Thoracic aorta (tissue), 2 donors: ENCODE measurements at places on chromosomes 4 and X. TPM values are rescaled to one million over a fixed set of nuclear protein-coding genes. Genes with fewer than 3 reads are reported as not detected.

DNA sequence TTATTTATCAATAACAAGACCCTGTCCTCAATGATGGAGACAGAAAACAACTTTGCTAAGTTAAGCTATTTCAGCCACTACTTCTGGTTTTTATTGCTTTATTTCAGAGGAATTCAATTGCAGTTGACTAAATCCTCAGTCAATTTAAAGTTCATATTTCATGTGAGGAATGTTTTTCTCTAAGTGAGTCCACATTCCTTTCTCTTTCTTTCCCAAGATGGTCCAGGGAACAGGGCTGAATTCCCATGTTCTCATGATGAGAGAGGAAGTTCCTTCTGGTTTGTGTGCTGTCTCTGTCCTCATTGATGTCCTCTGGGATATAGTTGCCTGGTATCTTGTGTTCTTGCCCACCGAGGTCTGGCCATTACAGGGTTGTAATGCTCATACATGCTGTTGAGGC lies 117.2 kb downstream of the SLIT2 start:
- peak overlapping the region; percentile 20 for H3K27ac ChIP-seq
- no peak for DNase-seq
- H3K4me3 ChIP-seq, result peak overlapping the region; percentile 33
- H3K4me1 ChIP-seq, result peaks cover 27% of the 10 kb centered on the region
- H3K36me3 ChIP-seq, result no peaks in the 10 kb centered on the region
- no peaks in the 10 kb centered on the region for H3K27me3 ChIP-seq

DNA sequence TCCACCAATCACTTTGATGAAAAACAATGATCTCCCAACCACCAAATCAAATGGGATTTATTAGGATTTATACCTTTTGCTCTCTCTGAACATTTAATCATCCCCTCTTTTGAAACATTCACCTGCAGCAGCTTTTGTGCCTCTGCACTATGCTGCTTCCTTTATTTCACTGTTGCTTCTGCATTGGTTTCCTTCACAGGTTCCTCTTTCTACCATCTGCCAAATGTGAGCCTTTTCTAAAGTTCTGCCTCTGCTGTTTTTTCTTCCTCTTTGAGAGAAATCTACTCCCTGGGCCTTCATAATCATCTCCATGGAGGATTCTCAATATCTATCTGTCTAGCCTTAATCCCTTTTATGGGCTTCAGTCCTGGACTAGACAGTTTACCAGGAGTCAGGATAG lies 24.7 kb downstream of the CUL4B start:
- no peaks in the 10 kb centered on the region for H3K4me1 ChIP-seq
- no peak for DNase-seq
- peaks cover 10% of the 10 kb centered on the region for H3K36me3 ChIP-seq
- H3K27ac ChIP-seq, result no peak overlapping the region
- H3K4me3 ChIP-seq, result no peak overlapping the region

DNA sequence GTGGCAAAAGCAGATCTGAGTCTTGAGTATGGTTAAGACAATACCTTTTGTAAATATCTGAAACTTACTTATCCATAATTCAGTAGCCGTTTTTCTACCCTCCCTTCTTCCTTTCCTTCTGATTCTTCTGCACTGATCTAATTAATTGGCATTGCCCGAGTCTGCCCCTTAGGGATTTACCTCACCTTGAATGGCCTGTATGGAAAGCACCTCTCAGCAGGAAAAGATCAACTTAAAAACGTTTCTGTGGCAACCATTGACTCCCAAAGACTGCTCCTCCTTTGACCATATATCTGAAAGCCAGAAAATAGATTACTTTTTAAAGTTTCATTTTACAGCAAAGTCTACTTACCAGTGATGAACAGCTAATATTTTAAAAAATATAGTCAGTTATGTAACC lies 496.5 kb upstream of the LCORL start:
- no peaks in the 10 kb centered on the region for H3K36me3 ChIP-seq
- H3K4me1 ChIP-seq, result no peaks in the 10 kb centered on the region
- H3K4me3 ChIP-seq, result no peak overlapping the region
- no peak overlapping the region for H3K27ac ChIP-seq
- H3K27me3 ChIP-seq, result no peaks in the 10 kb centered on the region

- H3K4me1 ChIP-seq, result no peaks in the 10 kb centered on the region
- no peak for DNase-seq
- no peak overlapping the region for H3K4me3 ChIP-seq
- no peak overlapping the region for H3K27ac ChIP-seq
- no peaks in the 10 kb centered on the region for H3K27me3 ChIP-seq
Observed at GRCh38 chrX:103927030-103927429, 35.4 kb upstream of the TMSB15B start.

DNA sequence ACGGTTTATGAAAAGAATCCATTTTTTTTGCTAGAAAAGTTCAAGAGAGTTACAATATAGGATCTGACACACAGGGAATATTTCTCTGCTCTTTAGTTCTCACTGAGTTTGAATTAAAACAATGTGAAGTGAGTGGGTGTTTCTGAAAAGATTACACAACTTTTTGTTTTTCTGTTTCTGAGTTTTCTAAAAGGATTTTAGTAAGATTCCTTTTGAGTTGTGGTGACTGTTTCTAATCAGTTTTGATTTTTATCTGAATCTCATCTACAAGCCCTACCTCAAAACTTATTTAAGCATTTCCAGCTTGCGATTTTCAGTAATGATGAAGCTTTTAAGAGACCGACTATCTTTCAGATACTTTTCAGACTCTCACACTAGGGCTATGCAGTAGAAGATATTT lies 141.7 kb downstream of the GPAT3 start:
- H3K36me3 ChIP-seq, result no peaks in the 10 kb centered on the region
- no peak overlapping the region for H3K4me3 ChIP-seq
- no peaks in the 10 kb centered on the region for H3K27me3 ChIP-seq

DNA sequence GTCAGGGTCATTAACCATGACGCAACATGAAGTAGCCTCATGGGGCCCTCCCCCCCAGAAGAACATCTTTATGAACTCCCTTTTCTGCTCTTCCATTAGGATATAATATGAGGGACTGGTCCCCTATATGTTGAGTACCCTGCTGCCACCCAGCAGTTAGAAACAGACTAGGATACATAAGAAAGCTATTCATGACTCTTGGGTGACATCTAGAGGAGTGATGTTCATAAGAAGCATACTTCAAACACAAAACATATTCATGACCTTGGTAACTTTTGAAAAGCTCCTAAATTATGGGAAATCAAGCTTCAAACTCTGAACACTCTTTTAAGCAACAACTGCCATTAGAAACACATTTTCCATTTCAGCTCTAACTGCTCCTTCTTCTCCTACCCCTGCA lies 155.2 kb upstream of the SPIN4 start:
- no peak for DNase-seq
- no peaks in the 10 kb centered on the region for H3K36me3 ChIP-seq
- H3K27ac ChIP-seq, result no peak overlapping the region
- H3K27me3 ChIP-seq, result no peaks in the 10 kb centered on the region

- H3K27me3 ChIP-seq, result no peaks in the 10 kb centered on the region
- no peaks in the 10 kb centered on the region for H3K36me3 ChIP-seq
- peaks cover 2% of the 10 kb centered on the region for H3K4me1 ChIP-seq
- H3K4me3 ChIP-seq, result no peak overlapping the region
- H3K27ac ChIP-seq, result no peak overlapping the region
- DNase-seq, result no peak
Observed at GRCh38 chr4:47936336-47936735, 22.0 kb upstream of the NFXL1 start.

The TMEM271 gene
- total RNA-seq, result not detected
